EH (cell line): ENCODE measurements at places on chromosomes 3 and 15.

GRCh38 chr15:75036212-75036616 lies 12.8 kb downstream of the PPCDC start:
- DNase-seq = peak; percentile 49

DNA sequence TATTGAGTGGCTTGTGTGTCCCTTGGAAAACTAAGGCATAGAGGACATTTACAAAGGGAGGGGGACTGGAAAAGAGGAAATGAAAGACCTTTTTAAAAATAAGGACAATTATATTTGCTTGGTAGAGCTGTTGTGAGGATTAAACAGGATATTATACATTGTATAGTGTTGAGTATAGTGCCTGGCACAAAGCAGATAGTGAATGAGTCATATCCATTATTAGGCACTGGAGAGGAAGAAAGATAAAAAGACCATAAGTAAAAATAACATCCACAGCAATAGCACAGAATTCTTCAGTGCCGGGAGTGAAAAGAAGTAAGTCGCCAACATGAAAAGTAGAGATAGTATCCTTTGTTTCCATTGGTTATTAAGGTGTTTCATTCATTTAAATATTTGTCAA lies 623.3 kb downstream of the PDCD6IP start:
- no peak for DNase-seq

DNA sequence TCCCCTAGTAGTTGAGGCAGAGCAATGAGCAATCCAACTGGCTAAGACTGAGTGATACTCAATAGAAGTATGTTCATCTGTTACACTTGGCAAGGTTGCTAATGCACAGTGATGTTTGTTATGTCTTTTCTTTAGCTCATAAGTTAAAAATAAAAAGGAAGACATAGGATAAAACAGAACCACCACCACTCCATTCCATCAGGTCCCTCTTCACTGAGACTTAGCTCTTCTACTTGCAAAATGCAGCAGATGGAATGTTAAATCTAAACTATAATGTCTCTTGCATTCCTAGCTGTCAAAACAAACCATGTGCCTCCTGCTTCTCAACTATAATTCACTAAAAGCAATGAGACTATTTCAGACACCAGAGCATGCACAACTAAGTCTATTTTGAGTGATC lies 265.6 kb upstream of the UBE2E2 start:
- DNase-seq = peak; percentile 33

GRCh38 chr3:12622335-12622734 lies 41.6 kb downstream of the RAF1 start:
- DNase-seq = no peak

GRCh38 chr15:65110676-65111292 lies 4.2 kb downstream of the UBAP1L start:
- peak; percentile 13 for DNase-seq

DNA sequence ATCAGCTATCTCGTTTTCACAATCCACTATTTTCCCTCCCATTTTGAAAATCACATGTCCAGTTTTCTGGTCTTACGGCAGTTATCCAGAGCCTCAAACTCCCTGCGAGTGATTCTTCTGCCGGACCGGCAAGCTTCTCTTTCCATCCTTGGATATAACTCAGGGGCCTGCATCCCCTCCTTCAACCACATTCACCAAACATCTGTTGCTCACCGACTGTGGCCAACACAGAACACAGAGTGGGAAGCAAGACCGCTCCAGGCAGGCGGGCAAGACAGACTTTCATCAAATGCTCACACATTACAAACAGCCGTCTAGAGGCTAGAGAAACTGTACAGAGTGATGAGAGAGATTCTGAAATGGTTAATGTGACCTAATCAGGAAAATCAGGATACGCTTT lies 7.6 kb upstream of the SLC12A8 start:
- DNase-seq = no peak

GRCh38 chr15:67331676-67332075 lies 77.1 kb downstream of the IQCH start:
- DNase-seq = peak; percentile 43

- no peak for DNase-seq
Observed at GRCh38 chr15:31271711-31272557, 54.7 kb upstream of the KLF13 start.

- DNase-seq = peak; percentile 21
Observed at GRCh38 chr3:29924783-29925561, 644.1 kb downstream of the RBMS3 start.

- no peak for DNase-seq
Observed at GRCh38 chr15:22958487-22959280, 21.5 kb downstream of the CYFIP1 start.

- no peak for DNase-seq
Observed at GRCh38 chr15:99399061-99399460, 147.8 kb downstream of the LRRC28 start.

DNA sequence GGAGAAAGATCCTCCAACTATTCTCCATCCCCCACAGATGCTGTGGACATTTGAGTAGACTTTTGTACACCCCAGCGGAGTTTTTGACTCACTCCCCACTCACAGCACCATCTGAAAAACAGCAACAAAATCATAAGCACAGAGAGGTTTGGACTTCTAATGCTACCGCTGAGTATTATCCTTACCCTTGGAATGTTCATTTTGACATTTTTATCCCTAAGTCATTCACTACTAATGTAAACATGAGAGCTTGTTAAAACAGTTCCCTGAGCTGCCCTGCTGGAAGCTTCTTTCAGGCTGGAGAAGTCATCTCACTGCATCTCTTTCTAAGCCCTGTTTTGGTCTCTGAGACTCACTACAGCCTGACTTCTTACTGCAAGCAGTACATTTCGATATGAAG lies 1045.9 kb downstream of the MCTP2 start:
- DNase-seq = peak; percentile 99

GRCh38 chr3:53856964-53857363 lies 10.6 kb downstream of the IL17RB start:
- no peak for DNase-seq

- no peak for DNase-seq
Observed at GRCh38 chr15:84946772-84947489, 34.7 kb upstream of the PDE8A start.

GRCh38 chr3:98500019-98500418 lies 2.5 kb downstream of the OR5K2 start:
- no peak for DNase-seq
